ACHN (cell line): ENCODE measurements at places on chromosomes 16 and 17.

DNA sequence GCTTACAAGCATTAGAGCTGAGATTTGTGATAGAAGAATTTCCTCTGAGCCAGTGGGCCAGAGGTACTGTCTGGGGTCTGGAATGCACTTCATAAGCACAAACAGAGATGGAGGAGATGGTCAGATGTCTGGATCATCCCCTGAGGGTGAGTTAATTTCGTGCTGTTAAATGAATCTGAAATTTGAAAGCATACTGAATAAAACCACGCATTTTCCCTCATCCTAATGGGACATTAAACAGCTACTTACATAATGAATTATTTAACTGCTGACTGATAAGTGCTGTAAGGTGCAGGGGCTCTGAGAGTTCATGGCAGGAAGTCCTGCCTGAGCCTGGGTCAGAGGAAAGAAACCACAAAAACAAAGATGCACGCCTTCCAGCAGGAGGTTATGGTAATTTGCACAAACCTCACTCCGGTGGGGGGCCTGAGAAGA lies 136.3 kb upstream of the XYLT1 start:
- no peak for DNase-seq

DNA sequence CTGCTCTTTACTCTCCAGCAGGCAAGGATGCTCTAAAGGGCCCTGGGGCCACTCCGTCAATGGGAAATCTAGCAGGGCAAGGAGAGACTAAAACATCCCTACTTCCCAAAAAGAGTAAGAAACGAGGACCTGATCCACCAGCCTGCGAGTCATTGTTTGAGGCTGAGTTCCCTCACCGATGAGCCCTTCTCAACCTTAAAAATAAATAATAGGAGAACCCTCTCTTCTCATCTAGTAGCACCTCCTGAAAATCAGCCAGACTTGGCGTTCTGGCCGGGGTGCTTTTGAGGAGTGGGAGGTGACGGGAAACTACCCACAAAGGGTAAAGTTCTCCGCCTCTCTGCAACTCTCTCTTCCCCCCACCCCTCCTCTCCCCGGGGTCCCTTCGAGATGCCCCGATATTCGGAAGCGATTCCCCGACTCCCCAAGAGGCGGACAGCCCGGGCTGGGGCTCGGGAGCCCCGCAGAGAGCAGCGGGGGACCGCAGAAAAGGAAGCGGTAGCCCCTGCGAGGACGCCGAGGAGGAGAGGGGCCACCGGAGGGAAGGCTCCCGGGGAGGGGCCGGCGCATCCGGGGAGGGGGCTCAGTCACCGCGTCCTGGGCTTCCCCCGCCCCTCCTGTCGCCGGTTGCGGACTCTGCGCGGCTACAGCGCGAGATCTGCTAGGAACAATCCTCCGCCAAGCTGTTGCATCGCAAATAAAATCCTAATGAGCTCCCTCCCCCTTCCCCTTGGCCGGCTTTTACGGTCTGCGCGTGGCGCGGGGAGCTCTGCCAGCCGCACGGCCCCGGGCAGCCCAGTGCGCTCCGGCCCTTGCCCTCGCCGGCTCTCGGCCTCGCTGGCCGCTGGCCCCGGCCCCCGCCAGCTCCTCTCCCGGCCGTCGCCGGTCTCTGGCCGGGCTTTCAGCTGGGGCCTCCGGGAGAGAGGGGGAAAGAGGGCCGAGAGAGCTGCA lies 1.3 kb downstream of the HOXB9 start:
- peak; percentile 62 for DNase-seq

DNA sequence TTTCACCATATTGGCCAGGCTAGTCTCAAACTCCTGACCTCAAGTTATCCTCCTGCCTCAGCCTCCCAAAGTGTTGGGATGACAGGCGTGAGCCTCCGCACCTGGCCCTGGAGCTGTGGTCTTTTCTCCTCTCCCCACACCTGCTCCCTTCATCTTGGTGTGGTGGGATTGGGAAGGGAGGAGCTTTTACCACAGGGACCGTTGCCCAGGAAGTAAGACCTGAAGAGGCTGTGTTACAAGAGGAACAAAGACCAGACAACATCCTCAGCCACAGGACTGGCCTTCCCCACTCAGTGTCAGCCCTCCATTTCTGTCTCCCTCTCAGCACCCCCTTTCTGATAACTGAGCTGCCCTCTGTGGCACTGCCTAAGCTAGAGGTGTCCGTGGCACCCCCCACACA lies 9.4 kb upstream of the C17orf113 start:
- DNase-seq: no peak

DNA sequence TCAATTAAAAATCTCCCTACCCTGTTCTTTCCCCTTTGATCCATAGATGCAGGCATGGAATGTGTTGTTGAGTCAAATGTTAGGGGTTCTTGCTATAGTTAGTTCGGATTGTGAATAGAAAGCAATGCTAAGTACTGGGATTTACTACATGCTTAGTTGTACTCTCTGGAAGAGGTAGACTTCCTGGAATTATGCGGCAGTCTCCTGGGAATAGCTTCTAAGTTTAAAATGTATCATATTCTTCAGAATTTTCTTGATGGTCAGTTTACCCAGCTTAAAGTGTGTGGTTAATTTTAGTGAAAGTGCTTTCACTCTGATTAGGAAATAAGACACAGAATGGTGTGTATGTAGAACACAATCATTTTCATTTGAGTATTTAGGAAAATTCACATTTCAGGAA lies 3.5 kb downstream of the CLTC start:
- no peak for DNase-seq

DNA sequence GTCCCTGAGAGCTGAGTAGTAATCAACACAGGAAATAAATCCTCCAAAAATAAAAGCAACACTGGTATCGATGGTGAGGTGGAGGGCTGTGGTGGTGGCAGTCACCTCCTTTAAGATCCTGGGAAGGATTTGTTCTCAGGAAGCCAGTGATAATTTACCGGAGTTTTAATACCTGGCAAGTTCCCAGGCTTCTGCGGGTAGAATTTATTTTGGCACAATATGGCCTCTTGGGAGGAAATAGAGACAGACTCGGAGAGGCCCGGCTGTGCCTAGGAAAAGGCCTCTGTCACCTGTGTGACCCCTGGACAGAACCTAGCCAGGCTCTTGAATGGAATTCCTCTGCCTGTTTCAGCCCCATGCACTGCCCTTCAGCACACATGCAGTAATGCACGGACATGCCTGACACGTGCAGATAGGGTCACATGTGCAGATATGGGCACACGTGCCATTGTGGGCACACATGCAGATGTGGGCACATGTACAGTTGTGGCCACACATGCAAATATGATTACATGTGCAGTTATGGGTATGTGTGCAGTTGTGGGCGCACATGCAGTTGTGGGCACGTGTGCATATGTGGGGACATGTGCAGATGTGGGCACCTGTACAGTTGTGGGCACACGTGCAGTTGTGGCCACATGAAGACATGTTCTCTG lies 33.5 kb downstream of the MGAT5B start:
- DNase-seq: no peak

- DNase-seq: peak; percentile 85
These were observed 2.1 kb upstream of the EPOP start for GRCh38 chr17:38676706-38677504.

DNA sequence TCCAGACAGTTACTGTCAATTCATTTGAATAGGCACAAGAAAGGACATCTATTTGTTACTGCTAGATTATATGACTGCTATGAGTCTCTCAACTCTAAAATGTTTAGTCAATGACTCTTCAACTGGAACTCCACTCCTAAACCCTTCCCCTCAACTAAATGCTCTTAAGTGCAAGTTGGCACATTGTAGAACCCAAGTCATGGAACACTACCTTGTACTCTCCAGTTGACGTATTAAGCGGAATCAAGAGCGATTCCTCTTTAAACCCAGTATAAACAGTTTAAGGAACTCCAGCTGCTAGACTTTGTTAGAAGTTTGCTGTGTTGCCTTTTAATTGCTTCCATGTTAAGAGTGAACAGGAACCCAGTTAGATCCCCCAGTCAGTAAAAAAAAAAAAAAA lies 44.6 kb downstream of the STH start:
- DNase-seq: no peak

DNA sequence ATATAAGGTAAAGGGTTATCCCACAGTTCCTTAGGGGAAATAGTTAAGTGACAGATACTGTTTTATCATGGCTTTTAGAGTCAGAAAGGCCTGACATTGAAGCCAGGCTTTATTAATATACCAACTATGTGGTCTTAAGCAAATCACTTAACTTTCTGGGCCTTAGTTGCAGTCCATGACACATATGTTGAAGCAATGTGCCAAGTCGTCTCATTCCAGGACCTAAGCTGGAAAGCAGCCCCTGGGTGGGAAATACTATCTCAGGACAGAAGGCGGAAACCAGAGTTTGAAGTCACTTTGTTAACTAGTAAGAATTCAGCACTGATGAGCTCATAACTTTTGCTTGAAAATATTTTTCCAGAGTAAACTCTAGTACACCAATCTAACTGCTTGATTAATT lies 80.0 kb downstream of the USP32 start:
- DNase-seq: no peak

DNA sequence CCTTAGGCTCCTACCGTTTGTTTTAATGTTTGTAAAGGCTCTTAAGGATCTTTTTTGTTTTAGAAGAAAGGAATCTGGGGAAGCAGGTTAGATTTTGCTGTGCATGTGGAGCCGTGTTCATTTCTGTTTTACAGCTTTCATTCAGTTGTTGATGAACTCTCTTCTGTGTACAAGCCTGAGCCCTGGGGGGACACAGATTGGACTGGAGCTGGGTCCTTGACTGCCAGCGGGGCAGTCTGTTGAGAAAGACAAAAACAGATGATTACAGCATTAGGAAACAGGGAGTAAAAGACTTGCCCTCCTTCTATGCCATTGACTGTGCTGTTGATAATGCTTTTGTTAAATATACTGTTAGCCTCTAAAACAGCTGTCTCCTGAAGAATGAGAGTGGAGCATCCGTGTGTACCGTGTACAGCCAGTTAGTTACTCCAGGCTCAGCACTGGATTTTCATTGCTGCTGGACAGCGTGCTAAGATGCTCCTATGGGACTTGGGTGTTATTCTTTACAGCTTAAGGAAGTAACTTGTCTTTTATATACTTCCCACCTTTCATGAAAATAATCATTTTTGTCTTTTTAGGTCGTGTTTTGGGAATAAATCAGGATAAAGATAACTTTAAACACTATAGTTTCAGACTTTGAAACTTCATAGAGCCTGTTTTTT lies 3.2 kb downstream of the MAP1LC3B start:
- no peak for DNase-seq

GRCh38 chr16:10314811-10315210 lies 71.0 kb upstream of the ATF7IP2 start:
- peak; percentile 63 for DNase-seq

- DNase-seq: peak; percentile 89
These were observed 58.8 kb upstream of the GSE1 start for GRCh38 chr16:85554114-85554888.

DNA sequence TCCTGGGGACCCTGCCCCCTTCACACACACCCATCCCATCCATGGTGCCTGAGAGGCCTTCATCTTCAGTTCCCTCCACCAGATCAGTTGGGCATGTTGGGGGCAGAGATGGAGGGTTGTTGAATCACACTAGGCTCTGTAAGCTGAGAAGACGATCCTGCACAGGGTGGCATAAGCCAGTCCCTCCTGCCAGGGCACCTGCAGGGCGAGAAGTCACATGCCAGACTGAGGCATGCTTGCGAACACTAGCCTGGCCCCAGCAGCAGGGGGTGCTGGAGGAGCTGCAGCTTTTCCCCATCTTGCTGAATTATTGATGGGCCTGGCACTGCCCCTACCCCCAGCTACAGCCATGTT lies 6.1 kb upstream of the TBX2 start:
- DNase-seq: peak; percentile 22

- DNase-seq: no peak
These were observed 308.2 kb downstream of the XYLT1 start for GRCh38 chr16:17162560-17162959.

DNA sequence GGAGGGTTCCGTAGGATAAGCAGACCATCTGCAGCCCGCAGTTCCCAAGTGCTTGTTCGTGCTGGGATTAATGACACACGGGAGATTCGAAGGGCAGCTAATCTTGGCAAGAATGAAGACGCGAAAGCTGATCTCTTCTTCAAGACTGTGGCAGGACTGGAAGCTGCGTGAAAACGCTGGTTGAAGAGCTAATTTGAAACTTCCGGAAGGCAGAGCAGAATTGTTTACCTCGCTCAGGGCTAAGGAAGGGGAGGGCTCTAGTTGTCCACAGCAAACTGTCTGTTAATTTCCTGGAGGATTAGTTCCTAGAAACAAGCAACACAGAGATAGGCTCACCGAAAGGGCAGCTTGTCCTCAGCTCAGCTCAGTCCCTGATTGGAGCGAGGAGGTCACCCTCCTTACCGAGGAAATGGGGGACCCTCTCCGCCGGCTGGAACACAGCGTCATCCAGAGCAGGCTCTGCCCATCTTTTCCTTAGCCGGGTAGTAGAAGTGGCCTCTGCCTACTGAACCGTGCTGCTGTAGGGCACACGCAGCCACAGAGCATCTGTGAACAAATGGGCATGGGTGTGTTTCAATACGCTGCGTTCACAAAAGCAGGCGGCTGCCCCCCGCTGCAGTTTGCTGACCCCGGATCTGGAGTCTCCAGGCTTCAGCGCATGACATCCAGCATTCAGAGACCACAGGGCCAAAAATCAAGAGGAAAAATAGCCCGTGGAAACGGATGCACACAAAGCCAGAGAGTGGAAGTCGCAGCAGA lies 16.7 kb upstream of the BAIAP2 start:
- no peak for DNase-seq

DNA sequence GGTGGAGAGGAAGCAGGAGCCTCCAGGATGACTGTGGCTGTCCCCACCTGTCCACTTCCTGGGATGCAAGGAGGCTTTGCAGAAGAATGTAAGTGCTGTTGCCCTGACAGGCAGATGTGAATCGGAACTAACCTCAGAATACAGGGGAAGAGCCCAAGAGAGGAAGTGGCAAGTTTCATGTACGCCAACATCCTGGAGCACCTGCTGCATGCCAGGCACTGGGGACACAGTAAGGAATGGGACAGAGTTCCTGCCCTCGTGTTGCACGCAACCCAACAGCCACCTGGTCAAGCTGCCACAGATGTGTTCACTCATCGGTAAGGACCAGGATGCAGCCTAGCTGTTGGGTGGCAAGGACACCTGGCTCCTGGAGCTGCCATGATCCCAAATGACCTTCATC lies 98.6 kb upstream of the RPL38 start:
- no peak for DNase-seq

DNA sequence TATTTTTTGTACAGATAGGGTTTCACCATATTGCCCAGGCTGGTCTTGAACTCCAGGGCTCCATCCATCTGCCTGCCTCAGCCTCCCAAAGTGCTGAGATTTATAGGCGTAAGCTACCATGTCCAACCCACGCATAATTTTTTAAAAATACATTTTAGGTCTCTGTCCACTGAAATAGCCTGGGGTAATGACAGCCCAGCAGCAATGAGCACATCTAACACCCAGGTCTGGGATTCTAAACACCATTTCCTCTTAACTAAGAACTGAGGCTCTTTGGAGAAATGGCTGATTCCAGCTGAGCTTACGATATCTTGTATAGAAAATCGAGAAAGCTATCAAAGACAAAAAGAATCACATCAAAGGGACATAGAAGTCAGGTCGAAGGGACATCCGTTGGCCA lies 245.3 kb downstream of the PARN start:
- DNase-seq: no peak

- DNase-seq: no peak
These were observed 59.4 kb upstream of the ALOX12 start for GRCh38 chr17:6936370-6937028.
